ENCODE measurements at places on chromosomes 12 and 14.
A peak's percentile ranks its signal among the peaks of the same experiment; 100 is the strongest.

GRCh38 chr12:4112734-4113325, 160.7 kb upstream of the CCND2 start:
- no peak for DNase-seq

DNA sequence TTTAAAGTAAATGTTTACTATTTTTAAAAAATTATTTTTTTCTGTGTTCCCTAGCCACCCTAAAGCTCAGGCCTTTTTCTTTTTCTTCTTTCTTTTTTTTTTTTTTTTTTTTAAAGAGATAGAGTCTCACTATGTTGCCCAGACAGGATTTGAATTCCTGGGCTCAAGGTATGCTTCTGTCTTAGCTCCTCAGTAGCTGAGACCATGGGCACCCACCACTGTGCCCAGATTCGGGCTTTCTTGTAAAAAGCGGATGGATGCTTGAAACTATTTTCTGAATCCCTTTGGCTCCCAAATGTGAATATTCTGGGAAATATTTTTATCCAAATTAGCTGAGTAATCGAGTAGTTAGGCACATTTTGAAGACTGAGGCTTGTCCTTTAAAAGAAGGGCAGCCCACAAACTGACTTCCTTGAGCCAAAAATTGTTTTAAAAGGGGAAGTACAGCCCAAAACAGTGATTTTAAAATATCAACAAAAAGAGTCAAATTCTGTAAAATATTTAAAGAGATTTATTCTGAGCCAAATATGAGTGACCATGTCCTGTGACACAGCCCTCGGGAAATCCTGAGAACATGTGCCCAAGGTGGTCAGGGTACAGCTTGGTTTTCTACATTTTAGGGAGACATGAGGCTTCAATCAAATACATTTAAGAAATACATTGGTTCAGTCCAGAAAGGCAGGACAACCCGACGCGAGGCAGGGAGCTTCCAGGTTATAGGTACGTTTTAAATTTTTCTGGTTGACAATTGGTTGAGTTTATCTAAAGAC, 28.8 kb upstream of the HIGD1C start:
- DNase-seq, result peak; percentile 57

- no peak for DNase-seq
Observed at GRCh38 chr12:79071498-79071897, 206.9 kb downstream of the SYT1 start.

- DNase-seq, result peak; percentile 74
Observed at GRCh38 chr14:74922752-74923401, at the start of gene RPS6KL1. Gene RPS6KL1, minus strand, starts transcription at chr14:74923260. Its CDS starts 1,719 bp downstream, at chr14:74921541.

- no peak for DNase-seq
Observed at GRCh38 chr12:122842505-122843405, 7.5 kb downstream of the HIP1R start.

GRCh38 chr14:34965912-34966311, 16.9 kb upstream of the SRP54 start:
- DNase-seq, result no peak
